Stimulated activated CD4-positive, alpha-beta T cell treated with anti-CD3 and anti-CD28 coated beads, Interleukin-2, amount 100 ng/mL, for 4 hours (primary cell): ENCODE measurements at places on chromosomes 7 and 10.

DNA sequence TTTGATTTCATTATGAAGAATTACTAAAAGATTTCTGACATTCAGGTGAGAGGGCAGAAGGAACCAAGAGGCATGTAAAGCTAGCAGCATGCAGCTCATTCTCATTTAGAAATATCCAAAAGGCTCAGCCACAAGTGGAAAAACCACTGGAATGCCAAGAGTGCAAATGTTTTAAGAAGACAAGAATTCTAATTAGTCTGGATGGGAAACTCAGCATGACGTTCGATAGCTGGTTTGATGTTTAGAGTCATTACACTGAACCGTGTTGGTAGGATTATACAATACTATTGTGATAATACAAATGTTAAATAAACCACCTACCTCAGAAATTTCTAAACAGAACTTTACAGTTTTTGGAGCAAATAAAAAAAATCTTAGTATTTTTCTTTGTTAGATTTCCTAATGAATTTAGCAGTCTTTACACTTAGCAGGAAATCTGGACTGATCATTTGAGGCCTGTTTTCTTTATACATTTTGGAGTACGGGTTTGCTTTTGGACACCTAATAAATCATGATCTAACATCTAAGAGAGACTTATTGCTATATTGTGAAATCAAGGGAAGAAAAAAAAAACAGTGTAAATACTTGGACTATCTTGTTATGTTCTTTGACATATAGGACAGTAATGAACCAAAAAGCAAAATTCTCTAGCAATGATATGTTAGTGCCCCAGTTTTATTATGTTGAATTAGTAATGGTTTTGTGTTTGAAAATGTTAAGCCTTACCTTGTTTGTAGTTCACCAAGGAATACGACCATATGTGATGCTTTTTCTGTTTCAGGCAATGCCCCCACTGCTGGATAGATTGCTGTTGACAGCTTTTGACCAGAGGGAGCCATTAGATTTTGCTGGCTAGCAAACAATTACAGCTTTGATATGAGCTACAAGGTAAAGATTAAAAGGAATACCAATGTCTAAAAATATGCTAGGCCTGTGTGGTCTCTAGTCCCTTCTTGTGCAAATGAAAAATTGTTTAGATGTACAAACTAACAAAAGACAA is 354.1 kb upstream of the SEMA3A start:
- DNase-seq: no peak

- no peak for DNase-seq
Observed at GRCh38 chr7:116588641-116589594, 64.1 kb downstream of the CAV1 start.

GRCh38 chr10:108450280-108450679 is 1285.8 kb upstream of the SORCS1 start:
- DNase-seq: no peak

- no peak for DNase-seq
Observed at GRCh38 chr10:54962134-54962900, 161.3 kb upstream of the PCDH15 start.

GRCh38 chr10:92304061-92304460 is 13.1 kb downstream of the MARCHF5 start:
- DNase-seq: no peak

DNA sequence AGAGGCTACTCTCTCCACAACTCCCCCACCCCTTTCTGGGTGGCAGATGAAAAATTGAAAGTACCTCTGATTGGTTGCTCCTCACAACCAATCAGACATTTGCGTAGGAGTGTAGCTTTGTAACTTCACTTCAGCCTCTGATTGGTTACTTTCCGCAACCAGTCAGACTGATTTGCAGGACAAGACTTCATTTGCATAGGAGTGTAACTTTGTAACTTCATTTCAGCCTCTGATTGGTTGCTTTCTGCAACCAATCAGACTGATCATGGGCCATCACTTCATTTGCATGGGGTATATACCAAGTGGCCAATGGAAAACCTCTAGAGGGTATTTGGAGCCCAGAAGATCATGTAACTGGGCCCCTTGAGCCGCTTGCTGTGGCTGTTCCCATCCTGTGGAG is 25.6 kb downstream of the CDNF start:
- DNase-seq: no peak
